ENCODE measurements at places on chromosomes 5 and 9.

GRCh38 chr9:133953621-133953975 lies 38.5 kb downstream of the VAV2 start:
- no peak for DNase-seq

DNA sequence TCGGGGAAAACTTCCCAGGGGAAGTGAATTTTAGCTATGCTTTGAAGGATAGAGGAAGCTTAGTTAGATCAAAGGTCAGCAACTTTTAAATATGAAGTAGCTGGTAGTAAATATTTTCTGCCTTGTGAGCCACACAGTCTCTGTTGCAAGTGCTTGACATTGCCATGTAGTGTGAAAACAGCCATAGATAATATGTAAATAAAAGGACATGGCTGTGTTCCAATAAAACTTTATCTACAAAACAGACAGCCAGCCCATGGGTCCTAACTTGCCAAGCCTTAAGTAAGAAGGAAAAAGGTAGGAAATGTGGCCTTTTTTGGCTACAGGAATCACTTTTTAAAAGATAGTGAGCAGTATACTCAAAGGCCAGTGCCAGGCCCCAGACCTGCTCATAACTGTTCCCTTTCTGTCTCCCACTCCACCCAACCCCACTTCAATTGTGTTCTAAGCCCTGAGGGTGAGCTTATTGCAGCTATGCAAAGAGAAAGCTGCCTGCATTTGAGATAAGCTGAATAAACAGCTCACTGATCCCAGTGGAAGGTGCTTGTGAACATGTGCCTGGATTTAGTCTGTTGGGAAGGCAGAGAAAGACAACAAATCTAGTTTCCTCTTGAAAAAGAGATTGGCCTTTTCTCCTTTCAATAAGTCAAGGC lies 113.0 kb upstream of the TRIM32 start:
- no peak for DNase-seq

DNA sequence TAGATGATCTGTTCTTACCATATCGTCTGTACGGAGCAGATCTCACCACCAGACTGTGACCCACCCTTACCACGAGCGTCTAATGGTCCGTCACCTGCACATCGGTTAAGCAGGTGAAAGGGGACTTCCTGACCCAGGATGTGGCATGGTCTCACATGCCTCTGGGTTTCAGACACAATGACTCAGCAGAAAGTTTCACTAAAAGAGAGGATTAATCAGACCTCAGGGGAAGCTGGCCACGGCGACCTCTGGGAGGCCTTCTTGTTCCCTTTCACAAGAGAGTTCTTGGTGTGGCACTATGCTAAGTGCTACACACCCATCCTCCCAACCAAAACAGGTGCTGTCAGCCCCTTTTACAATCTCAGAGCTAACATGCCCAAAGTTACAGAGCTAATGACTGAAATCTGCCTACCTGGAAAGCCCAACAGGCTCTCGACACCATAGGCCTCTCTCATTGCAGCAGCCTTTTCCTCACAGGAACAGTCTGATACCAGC lies 41.6 kb downstream of the ADAMTS12 start:
- DNase-seq = peak; percentile 78

DNA sequence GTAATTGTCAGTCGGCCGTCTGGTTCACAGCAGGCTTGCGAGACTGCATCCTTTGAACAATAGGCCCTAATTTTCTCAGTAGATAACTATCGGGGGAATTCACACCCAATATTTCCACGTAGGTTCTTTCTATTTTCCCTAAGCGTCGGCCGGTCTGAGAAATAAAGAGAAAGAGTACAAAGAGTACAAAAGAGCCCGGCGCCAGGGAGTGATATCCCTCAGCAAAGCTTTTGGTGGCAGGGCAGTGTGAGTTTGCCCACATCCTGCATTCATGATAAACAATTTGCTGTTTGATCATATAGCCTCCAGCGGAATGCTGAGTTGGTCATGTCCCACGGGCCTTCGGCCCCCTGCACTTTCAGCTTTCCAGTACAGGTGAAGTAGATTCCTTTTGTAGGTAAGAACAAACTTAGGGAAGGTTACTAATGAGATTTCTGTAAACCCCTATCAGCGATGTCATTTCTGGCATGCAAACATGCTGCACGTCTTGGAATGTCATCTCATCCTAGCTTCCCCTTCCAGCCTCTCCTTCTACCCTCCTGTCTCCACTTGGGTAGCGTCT lies 4.7 kb upstream of the PTGR1 start:
- no peak for DNase-seq

DNA sequence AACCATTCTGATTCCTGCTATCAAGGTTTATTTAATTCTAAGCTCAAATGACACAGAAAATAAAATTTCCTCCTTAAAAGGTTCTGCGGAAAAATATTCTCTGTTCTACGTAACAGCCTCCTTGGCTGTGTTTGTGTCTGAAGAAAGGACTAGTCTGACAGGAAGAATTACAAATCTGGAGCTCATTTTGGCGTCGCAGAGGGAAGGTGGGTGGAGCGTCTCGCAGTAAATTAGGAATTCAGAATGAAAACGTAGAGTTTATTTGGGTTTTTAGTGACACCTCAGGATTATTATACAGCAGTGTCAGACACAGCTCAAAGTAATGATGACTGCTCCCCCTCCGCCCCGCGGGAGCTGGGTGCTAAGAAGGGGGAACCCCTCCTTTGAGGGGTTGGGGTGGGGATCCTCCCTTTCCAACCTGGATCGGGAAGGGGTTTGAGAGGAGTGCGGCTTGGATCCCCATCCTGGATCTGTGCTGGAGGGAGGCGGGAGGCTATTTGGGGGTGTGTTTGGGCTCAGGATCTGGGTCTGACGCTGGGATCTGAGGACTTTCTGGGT lies 933 bp upstream of the TGFBR1 start:
- no peak for DNase-seq

- DNase-seq = no peak
Observed at GRCh38 chr5:14218480-14218879, 75.3 kb downstream of the TRIO start.

DNA sequence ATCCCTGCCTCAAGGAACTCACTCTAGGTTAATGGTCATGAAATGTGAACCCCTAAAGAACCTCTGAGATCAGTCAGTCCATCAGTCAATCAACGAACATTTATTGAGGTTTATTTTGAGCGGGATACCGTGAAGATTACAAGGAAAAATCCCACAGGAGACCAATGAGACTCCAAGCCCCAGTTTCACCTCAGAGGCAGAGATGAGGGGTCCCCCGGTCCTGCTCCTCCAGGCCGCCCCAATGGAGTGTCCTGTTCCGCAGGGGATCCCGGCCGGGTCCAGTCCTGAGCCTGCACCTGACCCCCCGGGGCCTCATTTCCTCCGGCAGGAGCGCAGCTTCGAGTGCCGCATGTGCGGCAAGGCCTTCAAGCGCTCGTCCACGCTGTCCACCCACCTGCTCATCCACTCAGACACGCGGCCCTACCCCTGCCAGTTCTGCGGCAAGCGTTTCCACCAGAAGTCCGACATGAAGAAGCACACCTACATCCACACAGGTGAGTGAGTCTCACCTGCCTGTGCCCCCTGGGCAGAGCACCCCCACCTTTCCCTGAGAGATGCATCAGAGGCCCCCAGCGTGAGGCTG lies 11.0 kb downstream of the GFI1B start:
- DNase-seq = no peak

DNA sequence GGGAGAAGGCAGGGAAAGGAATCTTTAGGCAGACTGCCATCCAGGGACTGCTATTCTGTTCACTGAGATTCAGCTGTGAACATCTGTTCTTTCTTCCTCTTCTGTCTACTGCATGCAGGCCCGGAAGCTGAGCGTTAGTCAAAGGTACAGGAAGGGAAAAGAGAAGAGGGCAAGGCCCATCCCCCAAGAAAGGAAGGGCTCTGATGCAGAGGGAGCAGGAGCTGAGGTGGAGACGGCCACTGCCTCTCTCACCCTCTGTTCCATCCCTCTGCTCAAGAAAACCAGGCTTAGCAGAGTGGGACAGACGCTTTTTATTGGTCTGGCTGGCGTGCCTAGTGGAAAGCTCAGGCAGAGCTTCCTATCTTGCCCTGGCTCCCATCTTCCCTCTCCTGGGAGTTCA lies 57.6 kb downstream of the PFDN1 start:
- DNase-seq = no peak

- no peak for DNase-seq
Observed at GRCh38 chr9:8349901-8350300, 550.3 kb upstream of the DMAC1 start.
